Astrocyte of the spinal cord (primary cell): ENCODE measurements at places on chromosomes 1 and 21.
A peak's percentile ranks its signal among the peaks of the same experiment; 100 is the strongest.

- peak; percentile 69 for DNase-seq
Observed at GRCh38 chr1:58908561-58909560, 125.0 kb upstream of the JUN start.

DNA sequence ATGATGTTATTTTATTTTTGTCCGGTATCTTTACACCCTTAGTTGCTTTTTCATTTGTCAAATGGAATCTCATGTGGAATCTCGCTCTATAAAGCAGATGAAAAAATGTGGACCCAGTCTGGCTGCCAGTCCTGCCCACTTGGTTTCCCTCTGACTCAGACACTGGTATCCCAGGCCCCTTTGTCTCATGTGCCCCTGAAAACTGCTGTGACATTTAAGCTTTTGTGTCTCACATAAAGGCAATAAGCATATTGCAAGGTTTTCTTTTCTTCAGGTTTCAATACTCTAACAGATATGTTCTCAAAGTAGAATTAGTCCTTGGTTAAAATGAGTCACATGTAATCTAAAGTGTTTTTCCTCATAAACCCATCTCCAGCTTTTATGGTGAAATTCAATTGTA lies 183.3 kb downstream of the ST6GALNAC3 start:
- DNase-seq = no peak

GRCh38 chr1:173454966-173455524 lies 22.1 kb upstream of the PRDX6 start:
- DNase-seq = no peak

DNA sequence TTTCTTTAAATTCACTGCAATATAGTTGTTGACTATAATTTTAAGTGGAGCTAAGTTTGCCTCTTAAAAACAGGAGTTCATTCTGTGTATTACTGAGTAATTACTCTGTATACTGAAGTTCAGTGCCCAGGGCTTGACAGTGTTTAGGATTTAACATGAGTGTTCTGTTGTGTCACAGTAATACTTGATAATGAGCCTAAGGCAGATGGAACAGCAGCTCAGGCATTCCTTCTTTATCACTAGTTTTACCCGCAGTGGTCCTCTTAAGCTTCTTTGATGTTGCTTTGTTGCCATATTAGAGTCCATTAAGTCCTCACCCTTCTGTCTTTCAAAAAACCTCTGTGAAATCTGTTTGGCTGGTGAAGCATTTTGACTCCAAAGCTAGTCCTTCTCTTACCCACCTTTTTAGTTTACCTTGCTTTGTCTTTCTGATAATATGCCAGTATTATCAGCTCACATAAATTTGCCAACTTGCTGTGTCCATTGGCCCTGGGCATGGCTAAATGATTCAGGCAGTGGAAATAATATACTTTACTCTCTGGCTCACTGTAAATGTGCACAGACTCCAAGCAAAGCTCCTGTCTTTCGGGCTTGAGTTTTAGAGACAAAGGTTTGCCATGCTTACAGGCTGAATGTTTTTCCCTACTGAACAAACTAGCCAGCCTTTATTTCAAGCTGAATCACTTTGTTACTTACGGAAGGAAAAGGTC lies 17.7 kb downstream of the HIPK1 start:
- peak; percentile 6 for DNase-seq

DNA sequence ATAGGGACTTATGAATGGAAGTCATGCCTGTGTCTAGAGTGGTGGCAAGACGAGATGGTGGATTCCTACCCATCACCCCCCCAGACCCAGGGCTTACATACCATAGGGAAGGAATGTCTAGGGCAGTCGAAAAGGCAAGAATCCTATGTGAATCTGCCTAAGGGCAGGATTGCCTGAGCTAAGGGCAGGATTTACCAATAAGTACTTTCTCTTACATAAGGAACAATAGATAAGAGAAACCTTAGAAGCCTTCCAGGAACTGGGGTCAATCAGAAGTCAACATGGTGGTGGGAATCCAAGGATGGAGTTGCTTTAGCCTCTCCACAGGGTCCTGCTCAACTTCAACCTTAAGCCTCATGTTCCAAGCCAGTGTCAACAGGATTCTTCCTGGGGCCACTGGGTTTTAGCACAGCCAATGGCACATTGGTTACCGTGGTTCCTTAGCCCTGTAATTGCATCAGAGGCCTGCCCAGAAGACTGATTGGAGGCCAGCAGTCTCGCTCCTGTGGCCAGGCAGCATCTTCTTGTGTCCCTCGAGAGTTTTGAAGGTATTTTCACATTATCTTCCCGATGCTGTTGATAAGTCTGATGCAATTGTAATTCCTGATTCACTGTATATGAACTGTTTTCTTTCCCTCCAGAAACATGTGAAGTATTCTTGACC lies 20.7 kb downstream of the BACE2 start:
- DNase-seq = no peak

GRCh38 chr1:1962752-1963151 lies 40.8 kb downstream of the CFAP74 start:
- no peak for DNase-seq

DNA sequence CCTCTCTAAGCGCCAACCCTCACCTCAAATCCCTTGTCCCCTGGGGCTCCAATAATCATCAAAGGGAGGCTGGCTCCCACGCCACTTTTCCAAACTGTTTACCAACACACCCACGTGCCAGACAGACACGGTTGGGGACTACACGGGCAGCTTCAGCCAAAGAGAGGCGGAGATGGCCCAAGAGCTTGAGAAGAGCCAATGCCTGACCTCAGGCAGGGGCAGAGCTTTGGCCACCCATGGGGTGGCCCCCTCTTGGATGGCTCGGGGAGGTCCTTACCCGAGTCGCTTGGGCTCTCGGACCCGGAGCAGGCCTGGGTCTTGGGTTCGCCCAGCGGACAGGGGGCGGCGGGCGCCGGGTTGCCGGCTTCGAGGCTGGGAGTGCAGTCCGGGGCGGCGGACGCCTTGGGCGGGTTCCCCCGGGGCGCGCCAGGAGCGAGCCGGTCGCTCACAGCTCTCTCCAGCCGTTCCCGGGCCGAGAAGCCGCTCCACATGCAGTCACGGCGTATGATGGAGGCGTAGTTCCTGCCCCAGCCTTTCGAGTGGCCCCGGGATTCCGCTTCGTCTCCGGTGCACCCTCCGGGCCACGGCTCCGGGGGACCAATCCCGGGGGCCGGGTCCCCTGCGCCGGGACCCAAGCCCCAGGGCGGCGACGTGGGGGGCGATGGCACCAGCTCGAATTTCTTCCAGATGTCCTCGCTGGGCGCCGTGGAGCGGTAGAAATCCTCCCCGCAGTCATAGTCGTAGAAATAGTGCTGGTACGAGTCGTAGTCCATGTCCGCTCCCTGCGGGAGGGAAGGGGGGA lies 854 bp downstream of the MYCL start:
- DNase-seq = peak; percentile 35

- DNase-seq = peak; percentile 36
Observed at GRCh38 chr1:150575518-150576366, 3.7 kb downstream of the MCL1 start.

GRCh38 chr1:228240411-228241240 lies 32.8 kb downstream of the OBSCN start:
- no peak for DNase-seq

GRCh38 chr1:88935522-88936222 lies 44.3 kb upstream of the GTF2B start:
- peak; percentile 40 for DNase-seq

GRCh38 chr1:232186931-232187330 lies 443.0 kb downstream of the SIPA1L2 start:
- DNase-seq = no peak
